ENCODE measurements at places on chromosomes 12 and 14.

DNA sequence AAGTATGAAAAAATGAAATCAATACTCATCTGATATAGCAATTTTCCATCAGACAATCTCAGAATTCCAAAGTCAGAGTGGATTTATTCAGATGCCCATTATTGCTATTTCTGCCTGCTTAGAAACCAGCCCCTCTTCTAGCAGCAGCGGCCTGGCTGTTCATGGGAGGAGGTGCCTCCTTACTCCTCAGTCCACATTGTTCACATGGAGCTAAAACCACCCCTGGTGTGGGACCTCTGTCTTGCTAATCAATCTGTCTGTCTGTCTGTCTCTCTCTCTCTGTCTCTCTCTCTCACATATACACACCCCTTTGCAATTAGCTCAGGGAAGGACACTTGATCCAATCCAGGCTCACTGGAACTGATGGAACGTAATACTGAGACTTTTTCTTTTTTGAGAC is 176.1 kb downstream of the APAF1 start:
- no peak for DNase-seq

GRCh38 chr12:129826273-129826672 is 77.6 kb downstream of the TMEM132D start:
- DNase-seq: no peak

DNA sequence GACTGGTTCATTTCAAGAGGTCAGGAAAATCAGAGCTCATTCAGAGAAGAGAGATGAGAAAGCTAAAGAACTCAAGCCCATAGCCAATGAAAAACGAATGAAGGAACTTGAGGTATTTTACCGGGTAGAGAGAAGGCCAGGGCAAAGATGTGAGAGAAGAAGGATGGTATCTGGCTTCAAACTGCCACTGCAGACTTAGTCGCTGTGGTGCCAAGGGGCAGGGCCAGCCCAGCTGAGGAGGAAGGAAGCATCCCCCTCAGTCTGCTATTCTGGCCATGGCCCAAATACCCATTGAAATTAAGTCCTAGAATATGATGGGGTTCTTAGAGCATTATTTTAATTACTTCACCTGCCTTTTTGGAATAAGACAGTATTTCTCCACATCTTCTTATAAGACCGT is 69.2 kb downstream of the ANO2 start:
- no peak for DNase-seq

- no peak for DNase-seq
Observed at GRCh38 chr12:50579757-50580267, 75.0 kb downstream of the DIP2B start.

GRCh38 chr14:23442721-23443356 is 7.4 kb upstream of the MYH7 start:
- DNase-seq: no peak

- no peak for DNase-seq
Observed at GRCh38 chr12:128698301-128698972, 125.3 kb downstream of the SLC15A4 start.

- DNase-seq: no peak
Observed at GRCh38 chr14:54169254-54169924, 212.8 kb upstream of the BMP4 start.

DNA sequence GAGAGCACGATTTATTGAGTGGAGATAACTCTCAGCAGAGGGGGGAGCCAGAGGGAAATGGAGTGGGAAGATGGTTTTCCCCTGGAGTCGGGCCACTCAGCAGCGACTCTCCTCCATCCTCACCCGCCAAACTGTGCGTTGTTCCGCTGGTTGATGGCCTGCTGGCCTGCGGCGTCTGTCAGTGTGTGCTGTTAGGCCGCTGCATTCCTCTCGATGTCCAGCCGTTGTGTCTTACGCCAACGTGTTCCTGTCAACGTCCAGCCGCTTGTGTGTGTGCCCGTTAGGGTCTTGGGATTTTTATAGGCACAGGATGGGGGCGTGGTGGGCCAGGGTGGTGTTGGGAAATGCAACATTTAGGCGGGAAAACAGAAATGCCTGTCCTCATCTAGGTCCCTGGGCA is 69.2 kb downstream of the PTPRQ start:
- no peak for DNase-seq

- DNase-seq: no peak
Observed at GRCh38 chr12:127570793-127571360, 696.1 kb upstream of the TMEM132C start.

DNA sequence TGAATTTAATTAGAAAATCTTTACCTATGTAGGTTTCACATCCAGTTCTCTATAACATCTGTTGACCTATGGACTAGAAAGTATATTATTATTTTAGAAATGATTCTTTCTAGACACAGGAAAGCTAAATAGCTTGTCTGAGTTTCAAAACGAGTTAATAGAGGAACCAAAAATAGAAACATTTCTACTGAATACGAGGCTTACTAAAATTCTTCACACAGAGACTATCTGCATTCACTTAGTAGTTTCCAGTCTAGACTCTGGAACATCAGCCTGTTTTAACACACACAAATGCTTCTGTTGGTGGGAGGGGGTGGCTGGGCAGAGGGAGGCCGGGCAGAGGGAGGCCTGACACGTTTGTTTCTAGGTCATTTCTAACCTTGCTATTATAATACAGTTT is 29.7 kb downstream of the RGS6 start:
- no peak for DNase-seq

- no peak for DNase-seq
Observed at GRCh38 chr14:104513641-104514046, 65.9 kb upstream of the C14orf180 start.

DNA sequence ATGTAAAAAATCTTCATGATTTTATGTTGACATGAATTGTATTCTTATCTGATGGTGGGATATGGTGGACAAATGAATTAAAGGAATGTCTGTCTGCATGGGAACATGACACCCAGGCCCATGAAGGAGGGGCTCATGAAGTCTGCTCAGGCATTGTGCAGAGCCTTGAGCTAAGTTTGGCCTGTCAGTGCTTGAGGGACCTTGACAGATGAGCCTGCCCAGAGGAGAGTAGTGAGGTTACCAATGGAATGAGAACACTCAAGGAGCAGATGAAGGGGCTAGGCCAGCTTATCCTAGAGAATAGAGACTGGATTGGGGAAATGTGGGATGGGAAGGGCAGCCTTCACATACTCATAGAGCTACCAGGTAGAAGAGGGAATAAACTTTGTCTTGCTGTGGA is 68.8 kb downstream of the TMX1 start:
- no peak for DNase-seq

- DNase-seq: no peak
Observed at GRCh38 chr14:62709773-62710172, 335.5 kb downstream of the KCNH5 start.

DNA sequence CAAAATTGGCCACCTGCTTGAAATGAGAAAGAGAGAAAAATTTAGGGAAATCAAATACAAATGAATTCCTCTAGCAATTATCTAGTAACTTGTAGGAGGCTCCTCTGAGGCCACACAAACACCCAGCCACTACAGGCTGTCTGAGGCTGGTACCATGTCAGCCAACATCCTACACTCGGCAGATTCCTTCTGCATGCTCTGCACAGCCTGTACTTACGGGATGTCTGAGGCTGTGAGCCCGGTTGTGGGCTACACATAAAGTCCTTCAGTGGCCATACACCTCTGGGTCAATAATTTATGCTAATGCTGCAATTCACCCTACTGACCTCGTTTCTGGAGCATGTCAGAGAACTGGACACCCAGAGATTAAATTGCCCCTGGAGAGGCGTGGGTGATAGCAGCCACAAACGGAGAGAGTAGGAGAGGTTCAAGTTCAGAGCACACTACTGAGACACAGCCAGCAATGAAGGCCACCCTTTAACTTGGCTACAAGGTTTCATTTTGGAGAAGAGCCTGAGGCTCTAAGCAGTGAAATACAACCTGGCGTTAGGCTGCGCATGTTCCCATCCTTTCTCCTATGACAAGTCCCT is 28.9 kb downstream of the WSCD2 start:
- DNase-seq: no peak

DNA sequence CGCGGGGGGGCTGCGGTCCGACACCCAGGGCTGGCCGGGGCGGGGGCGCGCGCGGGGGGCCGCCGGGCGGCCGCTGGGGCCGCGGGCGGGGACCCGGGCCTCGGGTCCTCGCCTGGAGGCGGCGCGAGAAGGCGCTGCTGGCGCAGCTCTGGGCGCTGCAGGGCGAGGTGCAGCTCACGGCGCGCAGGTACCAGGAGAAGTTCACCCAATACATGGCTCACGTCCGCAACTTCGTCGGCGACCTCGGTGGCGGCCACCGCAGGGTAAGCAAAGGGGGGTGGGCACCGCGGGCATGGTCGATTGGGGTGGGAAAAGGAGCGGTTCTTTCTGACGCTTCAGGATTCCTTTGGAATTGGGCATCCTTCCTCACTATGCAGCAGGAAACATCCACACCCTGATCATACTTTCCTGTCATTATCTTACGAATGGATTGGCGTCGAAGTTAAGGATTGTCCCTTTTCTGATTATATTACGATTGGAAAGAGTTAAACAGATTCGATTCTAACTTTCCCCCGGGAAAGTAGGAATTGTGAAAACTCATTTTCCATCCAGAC is 798 bp downstream of the PDZRN4 start:
- DNase-seq: no peak

DNA sequence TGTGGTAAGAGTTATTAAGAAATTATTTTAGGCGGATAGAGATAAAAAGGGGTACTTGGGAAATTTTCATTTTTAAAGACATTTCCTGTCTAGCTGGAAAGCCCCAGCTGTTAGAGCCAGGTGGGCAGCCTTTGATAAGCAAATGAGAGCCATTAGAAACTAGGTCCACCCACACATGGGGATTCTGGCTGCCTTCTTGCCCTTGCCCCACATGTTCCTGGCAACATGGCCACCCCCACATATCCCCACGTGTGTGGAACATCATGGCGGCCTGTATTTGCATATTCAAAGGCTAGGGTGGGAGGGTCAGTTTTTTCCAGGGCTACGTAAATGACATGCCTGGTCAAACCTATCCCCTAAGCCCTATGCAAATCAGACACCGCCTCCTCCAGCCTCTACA is 1382.1 kb downstream of the AACS start:
- no peak for DNase-seq

DNA sequence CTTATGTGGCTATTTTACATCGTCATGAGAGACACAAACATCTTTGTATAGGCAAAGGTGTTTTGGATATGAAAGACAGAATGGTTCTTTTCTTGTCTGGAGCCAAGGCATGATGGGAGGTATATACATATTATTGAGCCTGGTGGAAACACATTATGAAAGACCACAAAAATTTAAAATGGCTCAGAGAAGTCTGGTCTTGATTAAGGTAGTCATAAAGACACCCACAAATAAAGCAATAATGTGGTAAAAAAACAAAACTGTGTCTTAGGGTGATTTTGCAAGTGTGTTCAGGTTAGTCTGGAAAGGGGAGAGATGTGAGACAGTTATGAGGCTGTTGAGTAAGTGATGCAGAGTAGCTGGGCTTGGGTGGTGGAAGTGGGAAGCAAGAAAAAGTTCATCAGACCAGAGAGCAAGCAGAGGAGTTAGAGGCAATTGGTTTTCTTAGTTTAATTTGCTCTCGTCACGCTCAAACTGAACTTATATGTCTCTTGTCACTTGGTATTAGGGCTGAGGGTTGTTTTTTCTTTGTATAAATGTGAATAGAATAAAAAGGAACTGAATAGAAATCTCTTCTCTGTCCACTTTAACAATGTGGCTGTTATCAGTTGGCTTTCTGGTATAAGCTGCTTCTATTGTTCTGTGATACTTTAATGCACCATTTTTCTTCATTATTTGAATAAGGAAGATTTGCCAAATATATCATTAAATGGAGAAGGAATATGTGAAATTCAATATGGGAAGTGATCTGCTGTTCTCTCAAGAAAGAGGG is 115.0 kb downstream of the AKAP6 start:
- no peak for DNase-seq

DNA sequence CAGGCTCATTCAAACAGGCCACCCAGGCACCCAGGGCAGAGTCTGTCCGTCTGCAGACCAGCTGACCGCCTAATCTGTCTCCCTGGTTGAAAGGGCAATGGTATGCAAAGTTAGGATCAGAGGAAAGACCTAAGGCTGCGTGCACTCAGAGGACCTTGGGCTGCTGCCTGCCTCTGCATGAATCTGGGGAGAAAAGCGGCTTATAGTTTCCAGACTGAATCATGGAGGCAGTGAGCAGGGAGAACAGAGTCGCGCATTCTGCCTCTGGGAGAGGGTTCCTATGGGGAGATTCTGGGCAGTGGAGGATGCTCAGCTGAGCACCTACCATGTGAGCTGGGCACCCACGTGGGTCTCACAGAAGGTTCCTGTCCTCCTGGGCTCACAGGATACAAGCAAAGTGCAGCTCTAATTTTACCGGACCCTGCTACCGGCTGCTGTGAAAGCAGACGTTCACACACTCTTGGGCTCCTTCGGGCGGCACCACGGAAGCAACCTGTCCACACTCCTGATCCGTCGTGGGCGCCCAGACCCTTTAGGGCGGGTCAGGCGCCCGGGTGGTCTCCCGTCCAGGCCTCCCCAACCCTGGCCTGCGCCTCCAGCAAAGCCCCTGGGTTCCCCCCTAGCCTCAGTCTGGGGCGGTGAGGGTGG is 772 bp downstream of the SCARB1 start:
- no peak for DNase-seq

- no peak for DNase-seq
Observed at GRCh38 chr12:88623777-88624548, 43.7 kb upstream of the KITLG start.

DNA sequence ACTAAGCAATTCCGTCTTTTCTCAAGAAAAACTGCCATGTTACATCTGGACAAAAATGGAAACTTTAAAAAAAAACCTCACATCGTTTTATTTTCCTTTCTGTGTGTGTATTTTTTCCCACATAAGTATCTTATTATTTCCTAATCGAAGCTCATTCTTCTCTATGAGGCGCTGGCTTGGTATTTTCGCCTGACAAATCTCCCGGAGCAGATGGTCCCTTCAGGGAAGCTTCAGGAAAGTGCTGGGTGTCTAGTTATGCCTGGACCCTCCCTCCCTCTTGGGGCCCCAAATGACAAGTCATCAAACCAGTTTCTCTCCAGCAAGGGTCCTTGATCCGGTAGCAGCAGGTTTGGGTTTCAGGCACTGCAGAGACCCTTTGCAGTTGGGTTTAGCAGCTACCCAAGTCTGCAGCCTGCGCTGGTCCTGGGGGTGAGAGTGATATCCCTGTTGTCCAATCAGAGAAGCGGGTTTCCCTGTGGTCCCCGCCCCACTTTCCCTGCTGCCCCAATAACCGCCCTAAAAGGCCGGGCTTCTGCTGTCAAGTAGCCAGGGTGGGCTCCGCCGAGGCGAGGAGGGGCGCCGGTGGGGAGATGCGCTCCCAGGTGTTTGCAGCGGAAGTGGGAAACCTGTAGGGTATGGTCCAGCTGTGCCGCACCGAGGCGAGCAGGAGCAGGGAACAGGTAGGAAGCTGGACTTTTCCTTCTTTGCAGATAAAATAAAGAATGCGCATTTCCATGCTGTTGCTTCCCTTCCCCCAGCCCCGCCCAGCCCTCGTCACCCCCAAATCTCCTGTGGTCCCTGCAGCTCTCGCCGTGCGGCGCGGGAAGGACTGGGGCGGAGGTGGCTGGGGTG is at the start of gene CNTN1:
CNTN1 (plus strand) TSS at position 527 of the 852 bp plus-strand sequence.
- DNase-seq: no peak

Measured in stimulated activated CD4-positive, alpha-beta T cell treated with anti-CD3 and anti-CD28 coated beads, TNF-alpha, amount 100 ng/mL, for 4 hours (primary cell).